ENCODE measurements at places on chromosomes 3 and 15.

DNA sequence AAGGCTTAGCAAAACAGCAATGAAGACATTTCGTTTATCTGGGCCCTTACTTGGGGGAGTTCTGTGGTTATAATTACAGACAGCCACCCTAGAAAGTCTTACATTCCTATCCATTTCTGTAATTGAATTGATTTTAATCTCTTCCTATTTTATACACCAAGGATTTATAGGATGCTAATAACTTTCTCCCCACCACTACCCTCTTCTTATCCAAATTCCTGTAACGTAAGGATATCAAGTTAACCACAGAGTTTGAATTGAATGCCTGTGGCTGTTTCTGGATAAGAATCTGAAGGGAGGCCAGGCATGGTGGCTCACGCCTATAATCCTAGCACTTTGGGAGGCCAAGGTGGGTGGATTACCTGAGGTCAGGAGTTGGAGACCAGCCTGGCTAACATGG, 78.6 kb downstream of the MLH1 start:
- DNase-seq: no peak

DNA sequence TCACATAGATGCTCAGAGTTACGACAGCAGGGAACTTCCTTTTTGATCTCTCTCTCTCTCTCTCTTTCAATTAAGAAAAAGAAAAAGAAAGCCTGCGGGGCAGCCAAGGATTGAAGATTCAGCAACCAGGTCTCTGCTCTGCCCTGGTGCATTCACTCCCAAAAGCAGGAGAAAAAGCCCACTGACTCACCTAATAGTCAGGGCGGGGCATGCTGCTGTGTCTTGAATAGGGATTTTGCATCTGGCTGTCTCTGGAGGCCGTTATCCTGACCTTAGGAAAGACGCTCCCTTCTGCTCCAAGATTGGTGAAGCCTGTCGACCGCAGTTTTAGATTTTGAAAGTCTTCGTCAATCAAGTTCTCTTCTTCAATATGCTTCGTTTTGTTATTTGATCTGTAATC, 20.8 kb upstream of the ITGB5 start:
- no peak for DNase-seq

GRCh38 chr3:175386630-175387029, 527.5 kb downstream of the NAALADL2 start:
- no peak for DNase-seq

- DNase-seq: no peak
These were observed 28.9 kb downstream of the POPDC2 start for GRCh38 chr3:119631516-119631915.

- DNase-seq: no peak
These were observed 44.5 kb downstream of the PCSK6 start for GRCh38 chr15:101444807-101445508.

GRCh38 chr15:78360367-78360801, 20.2 kb downstream of the CRABP1 start:
- no peak for DNase-seq

DNA sequence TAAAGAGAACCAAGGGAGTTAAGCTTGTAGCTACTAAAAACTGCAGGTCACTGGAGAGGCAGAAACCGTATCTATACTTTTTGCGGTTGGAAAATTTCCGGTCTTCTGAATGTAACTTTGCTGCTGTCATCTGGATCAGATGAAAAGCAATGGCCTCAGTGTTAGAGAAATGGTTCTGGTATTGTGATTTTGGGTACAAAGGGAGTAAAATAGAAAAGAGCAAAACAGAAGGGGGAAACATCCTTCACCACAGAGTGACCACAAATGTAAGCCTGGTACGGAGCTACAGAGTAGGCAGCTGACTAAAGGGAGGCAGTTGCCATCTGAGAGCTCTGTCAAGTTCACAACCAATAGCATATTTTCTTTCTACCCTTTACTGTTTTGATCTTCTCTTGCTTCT, 5.6 kb downstream of the CD96 start:
- no peak for DNase-seq

DNA sequence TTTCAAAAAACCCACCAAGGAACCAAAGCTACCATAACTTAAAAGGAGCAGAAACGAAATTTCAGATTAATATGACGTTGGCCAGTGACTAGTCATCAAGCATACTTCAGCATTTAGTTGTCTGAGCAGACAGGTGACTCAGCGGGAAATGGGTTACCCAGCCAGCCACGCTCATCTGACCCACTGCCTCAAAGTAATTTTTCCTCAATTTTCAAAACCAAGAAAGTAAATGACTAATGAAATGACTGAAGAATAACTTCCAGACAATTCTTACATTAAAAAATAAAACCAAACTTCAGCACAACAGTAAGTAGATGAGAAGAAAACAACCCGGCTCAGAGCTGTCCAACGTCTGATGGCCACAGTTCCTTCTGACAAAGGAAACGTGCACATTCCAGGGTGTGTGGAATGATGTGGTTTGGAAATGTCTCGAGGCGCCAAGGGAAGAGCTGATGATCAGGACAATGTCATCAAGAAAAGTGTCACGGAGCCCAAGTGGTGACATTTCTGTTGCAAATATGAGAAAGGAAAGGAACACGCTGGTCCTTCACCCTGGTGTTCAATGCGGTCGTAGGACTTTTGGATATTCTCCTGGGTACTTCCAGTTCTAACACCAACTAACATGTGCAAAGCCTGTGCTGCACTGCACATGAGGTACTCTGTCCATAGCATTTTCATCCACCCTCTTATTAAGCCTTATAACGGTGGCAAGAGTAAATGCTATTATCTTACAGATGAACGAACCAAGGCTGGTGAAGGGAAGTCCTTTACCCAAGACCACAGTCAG, 79.1 kb downstream of the FOXP1 start:
- no peak for DNase-seq

Measured in NCI-H1417 treated with DMSO at 0.1 percent for 48 hours (cell line).